ENCODE measurements at places on chromosomes 1 and 21.

DNA sequence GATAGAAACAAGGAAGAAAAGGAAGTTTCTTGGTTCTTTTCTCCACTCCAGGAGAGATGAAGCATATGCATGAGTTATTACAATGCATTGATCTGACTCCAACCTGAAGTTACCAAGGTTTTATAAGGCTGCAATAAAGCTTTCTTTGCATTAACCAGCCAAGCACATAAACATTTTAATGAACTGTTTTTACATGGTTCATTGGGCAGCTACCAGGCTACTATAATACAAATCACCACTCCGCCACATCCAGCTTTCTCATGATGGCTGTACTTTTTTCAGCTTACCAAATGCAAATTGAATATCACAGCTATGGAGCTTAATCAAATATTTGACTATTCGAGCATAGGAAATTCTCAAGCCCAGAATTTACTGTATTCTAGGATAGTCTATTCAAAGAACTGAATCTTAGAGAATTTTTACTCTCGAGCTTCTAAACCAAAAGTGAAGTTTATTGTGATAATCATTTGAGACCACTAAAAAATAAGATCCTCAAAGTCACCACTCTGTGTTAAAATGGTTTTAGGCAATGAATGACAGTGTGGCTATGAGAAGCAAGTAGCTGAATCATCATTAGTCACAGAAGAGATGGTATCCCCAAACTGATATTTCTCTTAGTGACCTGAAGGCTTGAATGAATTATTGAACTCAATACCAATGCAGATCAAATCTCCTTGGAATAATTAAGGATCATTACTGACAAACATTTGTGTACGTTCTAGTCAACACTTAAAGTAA is 58.6 kb upstream of the ZNF281 start:
- no peak for DNase-seq

DNA sequence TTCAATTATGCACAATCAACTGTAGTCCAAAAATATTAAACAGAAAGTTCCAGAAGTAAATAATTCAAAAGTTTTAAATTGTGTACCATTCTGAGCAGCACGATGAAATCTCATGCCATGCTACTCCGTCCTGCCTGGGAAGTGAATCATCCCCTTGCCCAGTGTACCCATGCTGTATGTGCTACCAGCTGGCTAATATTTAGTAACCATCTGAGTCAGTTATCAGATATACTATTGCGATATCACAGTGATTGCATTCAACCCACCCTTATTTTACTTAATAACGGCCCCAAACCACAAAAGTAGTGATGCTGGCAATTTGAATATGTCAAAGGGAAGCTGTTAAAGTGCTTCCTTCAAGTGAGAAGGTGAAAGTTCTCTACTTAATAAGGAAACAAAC is 56.2 kb downstream of the EVI5 start:
- no peak for DNase-seq

GRCh38 chr1:246425895-246426294 is 81.2 kb downstream of the SMYD3 start:
- no peak for DNase-seq

DNA sequence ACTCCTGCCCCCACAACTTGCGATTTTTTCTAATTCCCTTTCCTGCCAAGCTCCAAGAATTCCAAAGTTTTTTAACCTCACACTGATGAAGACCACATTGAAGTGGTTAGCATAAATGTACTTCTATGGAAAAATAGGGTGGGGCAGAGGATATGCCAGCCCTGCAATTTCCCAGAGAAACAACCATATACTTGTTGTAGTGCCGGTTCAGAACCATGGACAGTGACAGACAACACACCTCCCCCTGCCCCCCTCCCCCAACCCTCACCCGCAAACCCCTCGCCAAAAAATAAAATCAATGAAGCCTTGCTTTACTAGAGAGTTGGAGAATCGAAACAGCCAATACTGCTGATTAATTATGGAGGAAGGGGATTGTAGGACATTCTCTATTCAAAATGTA is 109.5 kb upstream of the GRIK3 start:
- no peak for DNase-seq

- DNase-seq, result no peak
Measured at GRCh38 chr1:184302346-184302745, 84.5 kb upstream of the C1orf21 start.

DNA sequence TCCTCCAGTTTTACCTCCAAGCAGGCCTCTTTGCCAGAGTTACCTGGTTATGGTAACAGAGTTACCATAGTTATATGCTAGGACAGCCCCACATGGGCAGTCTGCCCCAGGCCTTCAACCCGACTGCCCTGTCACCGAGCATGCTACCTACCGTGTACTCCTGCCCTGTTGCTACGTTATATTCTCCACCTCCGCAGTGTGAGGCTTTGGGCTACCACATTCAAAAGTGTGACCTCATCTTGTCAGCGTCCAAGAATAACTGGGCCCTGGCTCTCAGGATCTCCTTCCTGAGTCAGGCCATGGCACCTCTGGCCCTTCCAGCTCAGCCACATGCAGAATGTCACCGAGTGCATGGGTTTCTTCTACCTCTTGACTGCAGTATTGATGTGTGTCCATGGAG is 8.9 kb downstream of the MAPKAPK2 start:
- DNase-seq, result no peak

DNA sequence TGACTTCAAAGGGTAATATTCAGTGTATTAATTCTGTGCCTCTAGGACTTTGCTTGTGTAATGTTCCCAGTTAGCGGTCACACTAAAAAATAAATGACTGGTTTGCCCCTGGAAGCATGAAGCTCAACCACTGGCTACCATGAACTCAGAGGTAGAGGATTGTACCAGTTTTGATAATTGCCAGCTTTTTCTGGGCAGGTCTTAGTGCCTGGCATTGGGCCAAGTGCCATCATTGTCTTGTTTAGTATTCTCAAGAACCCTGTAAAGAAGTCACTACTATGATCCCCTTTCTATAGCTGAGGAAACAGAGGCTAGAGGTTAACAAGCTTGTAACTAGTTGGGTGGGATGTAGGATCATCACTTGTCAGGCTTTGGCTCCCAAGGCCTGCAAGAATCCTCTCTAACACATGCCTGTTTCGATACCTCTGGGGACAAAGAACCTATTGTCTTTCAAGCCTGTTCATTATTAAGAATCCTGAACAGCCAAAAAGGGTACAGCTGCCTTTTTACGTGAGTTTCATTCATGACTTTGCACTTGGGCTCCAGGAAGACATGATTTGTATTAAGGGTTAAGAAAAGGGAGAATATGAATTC is 121.9 kb upstream of the JUN start:
- DNase-seq, result no peak

- no peak for DNase-seq
Measured at GRCh38 chr1:96515925-96516324, 205.7 kb upstream of the PTBP2 start.

- DNase-seq, result no peak
Measured at GRCh38 chr1:154751690-154752089, 118.4 kb downstream of the KCNN3 start.

GRCh38 chr1:78040484-78041089 is 5.2 kb upstream of the GIPC2 start:
- no peak for DNase-seq

GRCh38 chr1:3663999-3664699 is 11.8 kb downstream of the TP73 start:
- no peak for DNase-seq

DNA sequence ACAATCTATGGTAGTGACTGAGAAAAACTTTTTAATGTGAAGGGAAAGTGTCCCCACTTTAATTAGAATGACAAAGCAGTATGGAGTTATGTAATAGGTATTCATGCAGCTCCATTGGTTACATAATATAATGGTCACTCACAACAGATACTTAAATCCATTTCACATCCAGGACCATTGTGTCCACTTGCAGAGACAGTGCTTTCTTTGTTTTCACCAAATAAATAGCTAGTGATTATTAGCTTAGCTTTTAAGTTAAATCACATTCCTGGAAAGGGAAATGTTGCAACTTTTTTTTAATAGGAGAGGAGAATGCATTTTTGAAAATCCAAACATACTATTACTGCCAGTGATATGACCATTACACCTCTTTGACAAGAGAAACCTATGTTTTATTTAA is 22.9 kb downstream of the RGL1 start:
- DNase-seq, result no peak

- no peak for DNase-seq
Measured at GRCh38 chr1:181508486-181509165, 25.3 kb downstream of the CACNA1E start.

GRCh38 chr21:27220416-27220815 is 253.5 kb upstream of the ADAMTS5 start:
- no peak for DNase-seq

DNA sequence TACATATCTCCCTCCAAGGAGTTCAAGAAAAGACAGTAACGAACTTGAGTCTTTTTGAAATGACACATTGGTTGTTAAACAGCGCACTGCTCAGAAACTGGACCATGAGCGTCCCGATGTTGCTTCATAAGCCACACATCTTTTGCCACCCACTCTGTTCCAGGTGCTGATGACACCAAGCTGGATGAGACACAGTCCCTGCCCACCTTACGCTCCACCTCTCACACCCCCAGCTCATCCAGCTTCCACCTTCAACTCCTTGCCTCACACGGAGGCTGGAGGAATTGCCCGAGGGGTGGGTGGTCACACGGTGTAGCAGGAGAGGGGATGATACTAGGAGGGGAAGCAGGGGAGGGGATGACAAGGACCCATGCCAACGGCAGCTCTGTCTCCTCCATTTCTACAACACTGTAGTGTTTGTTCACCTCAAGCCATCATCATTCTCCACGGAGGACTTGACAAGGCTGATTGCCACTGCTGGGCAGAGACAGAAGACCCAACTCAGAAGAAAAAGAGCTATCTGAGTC is 148.5 kb upstream of the TNR start:
- no peak for DNase-seq

GRCh38 chr1:61397935-61398334 is 315.6 kb downstream of the NFIA start:
- no peak for DNase-seq

DNA sequence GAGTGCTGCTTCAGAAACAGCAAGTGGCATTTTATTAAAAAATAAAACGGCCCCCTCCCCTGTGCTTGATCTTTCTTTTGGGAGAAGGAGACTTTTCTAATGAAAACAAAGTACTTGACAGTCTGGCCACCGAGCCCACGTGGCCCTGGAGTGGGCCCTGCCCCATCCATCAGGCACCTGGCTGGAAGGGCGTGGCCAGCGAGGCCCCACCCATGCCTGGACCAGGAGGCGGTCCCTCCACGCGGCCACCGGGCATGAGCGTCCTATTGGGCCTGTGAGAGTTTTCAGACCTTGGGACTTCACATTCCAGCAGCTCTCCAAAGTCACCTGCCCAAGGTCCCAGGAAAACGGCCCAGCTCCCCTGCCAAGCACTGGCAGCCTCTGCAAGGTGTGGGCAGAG is 144.7 kb downstream of the CASZ1 start:
- DNase-seq, result no peak

- no peak for DNase-seq
Measured at GRCh38 chr21:29359718-29360117, 61.0 kb downstream of the BACH1 start.

DNA sequence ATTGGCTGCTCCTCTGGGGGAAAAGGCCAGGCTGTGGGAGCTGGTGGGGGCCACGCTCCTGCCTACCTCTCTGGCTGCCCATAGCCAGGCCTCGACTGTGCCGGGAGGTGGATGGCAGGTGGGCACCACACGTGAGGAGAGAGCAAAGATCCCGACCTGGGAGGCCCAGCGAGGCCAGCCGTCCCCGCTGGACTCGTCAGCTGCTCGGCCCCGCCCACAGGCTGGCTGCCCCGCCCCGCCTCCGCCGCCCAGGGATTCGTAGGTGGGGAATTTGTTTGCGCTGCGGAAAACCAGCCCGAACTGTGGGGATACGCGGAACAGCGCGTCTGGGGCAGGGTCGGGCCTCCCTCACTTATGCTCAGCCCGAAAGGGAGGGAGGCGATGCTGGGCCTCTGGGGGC is 31.7 kb downstream of the TP73 start:
- no peak for DNase-seq

DNA sequence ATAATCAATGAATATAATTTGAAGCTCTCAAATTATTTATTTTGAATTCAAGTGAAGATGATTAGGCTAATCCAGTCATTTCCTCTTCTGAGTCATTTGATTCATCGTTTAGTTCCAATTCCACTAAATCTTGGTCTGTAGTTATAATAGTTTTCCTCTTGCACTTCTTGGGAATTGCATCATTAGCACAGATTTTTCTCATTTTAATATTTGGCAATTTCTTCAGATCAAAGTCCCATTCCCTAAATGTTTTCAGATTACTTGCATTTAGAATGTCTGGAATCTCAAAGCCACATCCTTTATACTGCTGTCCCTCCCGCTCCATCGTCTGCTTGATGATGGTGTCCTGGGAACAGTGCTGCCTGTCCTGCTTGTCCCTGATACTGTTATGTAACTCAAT is 43.5 kb downstream of the MAST2 start:
- no peak for DNase-seq

DNA sequence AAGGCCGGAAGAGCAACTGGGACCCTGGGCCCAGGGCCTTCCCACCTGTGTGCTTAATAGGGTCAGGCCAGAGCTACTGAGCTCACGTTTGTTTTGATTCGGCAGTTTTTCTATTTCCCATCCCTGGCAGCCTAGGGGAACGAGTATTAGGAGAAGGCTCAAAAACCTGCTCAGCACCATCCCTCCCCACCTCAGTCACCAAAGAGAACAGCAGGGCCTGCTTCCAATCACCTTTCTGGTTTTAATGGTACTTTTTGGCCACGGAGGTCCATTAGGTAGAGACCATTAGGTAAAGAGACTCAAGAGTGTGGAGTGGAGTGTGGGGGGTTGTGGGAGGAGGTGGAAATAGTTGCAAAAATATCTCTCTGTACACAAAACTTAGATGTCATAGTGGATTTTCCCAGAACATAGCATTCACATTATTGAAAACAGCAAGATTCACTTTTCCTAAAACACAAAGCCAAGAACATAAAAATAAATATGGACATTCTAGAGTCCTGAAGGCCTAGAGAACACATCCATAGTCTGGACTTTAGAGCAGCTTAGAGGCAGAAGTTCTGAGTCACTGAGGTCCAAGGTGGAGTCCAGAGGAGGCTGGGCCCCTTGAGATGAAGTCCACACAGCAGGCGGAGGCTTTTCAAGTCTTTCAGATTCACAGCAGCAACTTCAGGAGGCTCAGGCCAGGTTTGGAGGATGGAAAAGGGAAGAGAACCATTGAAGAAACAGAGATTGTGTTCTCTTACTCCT is 19.5 kb downstream of the NUAK2 start:
- DNase-seq, result no peak

- no peak for DNase-seq
Measured at GRCh38 chr1:247482747-247483146, 24.8 kb upstream of the OR2B11 start.

DNA sequence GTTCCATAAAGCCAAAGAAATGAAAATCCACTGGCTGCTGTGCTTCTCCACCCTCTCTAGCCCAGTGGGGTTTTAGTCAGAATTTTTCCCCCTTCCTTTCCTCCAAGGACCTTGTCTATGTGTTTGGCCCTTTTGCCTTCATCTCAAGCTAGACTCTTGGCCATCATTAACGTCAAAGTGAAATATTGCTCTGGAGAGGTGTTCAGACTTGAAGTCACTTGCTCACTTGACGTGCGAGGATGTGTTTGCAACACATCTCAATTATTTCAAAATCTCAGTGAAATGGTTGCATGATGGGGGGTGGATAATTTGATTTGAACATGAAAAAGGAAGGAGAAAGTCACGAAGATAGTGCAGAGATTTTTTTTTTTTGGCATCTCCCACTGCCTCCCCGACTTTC is 13.6 kb downstream of the EVA1C start:
- DNase-seq, result no peak
